ENCODE measurements at places on chromosomes 11 and 22.

- peak; percentile 39 for DNase-seq
These were observed at the start of gene PRAME for GRCh38 chr22:22558972-22559603. Gene PRAME, minus strand, starts transcription at chr22:22559265. Its CDS starts 2,433 bp downstream, at chr22:22556832.

DNA sequence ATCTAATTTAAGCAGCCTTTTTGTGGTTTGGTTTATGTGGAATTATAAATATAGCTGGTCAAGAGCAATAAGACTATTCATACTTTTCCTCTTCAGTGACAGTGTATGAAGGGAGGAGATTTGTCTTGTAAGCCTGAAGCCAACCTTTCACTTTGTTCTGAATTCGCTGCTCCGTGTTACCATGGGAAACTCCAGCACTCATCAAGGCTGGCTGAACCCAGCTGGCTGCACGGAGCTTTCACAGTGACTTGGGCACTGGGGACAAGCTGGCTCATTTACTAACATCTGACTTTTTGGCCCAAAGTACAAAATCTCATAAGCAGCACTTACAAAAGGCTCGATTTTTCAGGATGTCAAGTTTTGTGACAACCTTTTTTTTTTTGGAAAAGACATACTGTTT lies 120.4 kb upstream of the GRIA4 start:
- DNase-seq, result no peak

GRCh38 chr11:32253706-32254105 lies 162.8 kb downstream of the RCN1 start:
- no peak for DNase-seq

DNA sequence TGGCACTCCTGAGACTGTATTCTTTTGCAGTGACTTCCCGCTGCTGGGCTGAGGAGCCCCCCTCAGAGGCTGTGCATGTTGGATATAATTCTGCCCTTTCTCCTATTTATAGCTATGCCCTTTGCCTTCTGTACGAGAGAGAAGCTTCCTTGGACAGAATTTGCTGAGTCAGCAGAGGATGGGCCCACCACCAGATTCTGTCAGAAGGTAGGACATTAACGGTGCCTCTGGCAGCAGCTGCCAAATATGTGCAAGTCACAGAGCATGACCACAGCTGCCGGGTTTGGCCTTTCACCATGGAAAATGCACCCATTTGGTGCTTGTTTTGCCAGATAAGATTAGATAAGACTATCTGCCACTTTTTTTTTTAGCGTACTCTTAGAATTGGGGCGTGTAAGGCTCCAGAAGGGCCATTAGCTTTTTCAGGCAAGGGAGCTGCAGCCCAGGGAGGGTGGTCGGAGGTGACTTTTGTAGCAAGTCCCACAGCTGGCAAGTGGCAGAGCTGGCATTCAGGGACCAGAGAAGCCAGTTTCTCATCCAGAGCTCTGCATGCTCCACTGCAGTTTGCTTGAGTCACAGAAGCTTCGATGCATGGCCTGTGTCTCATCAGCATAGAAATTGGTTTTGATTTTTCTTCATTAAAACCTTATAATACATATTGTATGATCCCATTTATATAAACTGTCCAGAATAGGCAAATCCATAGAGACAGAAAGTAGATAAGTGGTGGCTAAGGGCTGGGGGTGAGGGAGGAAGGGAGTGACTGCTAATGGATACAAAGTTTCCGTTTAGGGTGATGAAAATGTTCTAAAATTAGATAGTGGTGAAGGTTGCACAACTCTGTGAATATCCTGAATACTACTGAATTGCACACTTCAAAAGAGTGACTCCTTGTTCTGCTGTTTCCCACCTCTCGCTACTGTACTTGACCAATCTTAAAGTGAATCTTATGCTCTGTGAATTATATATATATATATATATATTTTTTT lies 15.8 kb downstream of the UPB1 start:
- no peak for DNase-seq

- DNase-seq, result no peak
These were observed 16.6 kb downstream of the OSBP start for GRCh38 chr11:59598961-59599360.

GRCh38 chr11:77197626-77198320 lies 69.7 kb downstream of the MYO7A start:
- no peak for DNase-seq

- DNase-seq, result no peak
These were observed 55.0 kb upstream of the ARFGAP3 start for GRCh38 chr22:42912059-42912458.

DNA sequence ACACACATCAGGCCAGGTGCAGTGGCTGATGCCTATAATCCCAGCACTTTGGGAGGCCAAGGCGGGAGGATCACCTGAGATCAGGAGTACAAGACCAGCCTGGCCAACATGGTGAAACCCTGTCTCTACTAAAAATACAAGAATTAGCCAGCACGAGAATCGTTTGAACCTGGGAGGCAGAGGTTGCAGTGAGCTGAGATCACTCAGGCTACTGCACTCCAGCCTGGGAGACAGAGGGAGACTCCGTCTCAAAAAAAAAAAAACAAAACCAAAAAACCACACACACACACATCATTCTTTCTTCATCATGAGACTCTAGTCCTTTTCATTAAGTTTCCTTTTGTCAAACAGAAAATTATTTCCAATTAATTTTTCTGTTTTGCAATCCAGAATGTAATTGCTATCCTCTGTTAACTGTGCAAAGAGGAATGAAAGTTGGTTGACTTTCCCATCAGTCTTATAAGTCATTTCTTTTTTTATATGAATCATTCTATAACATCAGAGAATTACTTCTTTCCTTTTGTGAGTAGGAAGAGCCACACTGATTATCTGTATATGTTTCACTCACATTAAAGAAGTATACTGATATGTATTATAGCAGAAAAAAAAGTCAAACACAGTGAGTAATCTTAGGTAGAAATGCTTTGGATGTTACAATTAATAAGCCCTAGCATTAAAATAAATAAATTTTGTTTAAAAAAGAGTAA lies 52.2 kb downstream of the HORMAD2 start:
- DNase-seq, result no peak

DNA sequence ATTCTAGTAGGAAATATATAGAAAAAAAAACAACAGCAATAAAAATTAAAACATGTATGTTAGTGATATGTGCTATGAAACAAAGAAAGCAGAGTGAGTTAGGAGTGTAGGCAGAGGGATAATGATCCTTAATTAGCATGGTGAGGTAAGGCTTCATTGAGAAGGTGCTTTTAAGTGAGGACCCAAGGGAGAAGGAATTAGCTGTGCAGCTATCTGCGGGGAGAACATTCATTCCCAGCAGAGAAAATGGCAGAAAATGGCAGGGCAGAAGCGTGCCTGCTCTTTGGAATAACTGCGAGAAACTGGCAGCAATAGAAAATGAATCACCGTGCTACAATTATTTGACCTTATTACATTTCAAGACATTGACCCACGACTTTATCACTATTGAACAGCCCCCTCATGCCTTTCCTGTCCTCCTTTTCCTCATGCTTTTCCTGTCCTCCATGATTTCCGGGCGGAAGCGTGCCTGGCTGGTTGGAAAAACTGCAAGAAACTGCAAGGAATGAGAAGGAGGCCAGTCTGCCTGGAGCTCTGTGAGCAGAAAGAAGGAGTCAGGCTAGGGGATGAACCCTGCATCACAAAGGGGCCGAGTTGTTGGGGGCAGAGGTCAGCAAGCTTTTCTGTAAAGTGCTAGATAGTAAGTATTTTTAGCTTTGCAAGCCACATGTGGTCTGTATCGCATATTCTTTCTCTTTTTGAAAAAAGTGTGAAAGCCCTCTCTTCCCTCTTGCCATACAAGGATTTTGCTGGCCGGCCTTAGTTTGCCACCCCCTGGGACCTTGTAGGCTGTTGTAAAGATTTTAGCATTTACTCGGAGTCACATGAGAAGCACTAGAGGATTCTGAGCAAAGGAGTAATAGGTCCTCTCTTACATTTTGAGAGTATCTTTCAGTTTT lies 37.1 kb upstream of the SWAP70 start:
- DNase-seq, result no peak

DNA sequence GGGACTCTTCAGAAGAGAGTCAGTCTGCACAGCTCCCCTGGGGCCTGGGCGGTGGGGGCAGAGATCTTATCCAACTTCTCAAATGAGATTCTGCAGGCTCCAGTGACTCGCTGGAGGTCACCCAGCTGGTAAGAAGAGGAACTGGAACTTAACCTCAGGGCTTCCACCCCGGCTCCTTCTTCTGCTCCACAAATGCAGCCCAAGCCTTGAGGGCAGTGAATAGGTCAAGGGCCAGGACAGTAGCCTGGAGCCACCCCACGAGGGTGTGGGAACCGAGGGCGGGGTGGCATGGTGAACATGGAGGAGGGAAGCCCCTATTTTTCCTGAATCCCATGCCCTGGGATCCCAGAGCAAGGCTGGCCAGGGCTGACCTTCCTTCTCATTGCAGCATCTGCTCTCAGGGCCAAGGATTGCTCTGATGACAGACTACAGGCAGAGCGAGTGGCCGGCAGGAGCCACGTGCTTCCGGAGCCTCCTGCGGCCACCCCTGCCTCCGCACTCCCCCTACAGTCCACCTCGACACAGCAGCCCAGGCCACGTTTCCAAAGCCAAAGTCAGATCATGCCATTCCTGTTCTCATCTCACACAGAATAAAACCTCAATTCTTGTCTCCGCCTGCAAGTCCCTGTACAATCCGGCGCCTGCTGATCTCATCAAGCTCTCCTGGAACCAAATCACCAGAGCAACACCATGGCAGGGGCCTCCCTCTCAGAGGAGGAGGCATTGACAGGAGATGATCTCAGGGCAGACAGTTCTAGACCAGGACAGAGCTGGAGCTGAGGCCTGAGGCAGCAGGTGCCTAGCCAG lies 21.1 kb upstream of the UPK3A start:
- no peak for DNase-seq

- no peak for DNase-seq
These were observed 4.5 kb downstream of the FXYD2 start for GRCh38 chr11:117820071-117820470.

DNA sequence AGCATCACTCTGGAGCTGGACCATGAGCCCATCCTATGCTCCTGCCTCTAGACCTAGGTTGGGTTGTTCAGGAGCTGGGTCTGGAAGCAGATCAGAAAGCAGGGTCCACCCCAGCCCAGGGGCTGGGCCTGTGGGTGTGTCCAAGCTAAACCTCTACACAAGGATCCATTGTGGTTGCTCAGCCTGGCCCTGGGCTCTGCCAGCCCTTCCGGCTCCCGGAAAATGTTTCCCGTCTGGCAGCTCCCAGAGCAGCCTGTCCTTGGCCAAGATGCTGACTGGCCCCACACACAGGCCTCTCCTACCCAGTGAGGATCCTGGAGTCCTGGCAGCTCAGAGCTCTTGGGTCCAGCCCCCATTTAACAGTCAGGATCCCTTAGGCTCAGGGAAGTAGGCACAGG lies 35.3 kb upstream of the FCHSD2 start:
- no peak for DNase-seq

DNA sequence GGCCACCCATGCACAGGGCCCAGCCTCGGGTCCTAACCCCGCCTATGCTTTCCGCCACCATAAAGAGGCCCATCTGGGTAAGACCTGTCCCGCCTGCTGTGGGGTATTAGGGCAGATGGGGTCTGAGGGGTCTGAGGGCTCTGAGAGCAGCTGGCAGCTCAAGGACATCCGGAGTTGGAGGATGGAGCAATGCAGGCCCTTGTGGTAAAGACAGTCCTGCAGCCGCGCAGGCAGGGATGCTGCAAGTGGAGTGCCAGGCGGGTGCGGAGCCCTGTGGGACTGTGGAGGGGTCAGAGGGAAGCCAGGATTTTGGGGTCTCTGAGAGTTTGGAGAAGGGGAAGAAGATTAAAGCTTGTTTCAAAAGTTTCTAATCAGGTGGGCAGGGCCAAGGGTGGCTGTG lies 81.3 kb upstream of the PITPNB start:
- no peak for DNase-seq

GRCh38 chr11:134535029-134536025 lies 123.3 kb upstream of the B3GAT1 start:
- no peak for DNase-seq

GRCh38 chr11:109435121-109435742 lies 13.2 kb downstream of the C11orf87 start:
- DNase-seq, result no peak

- no peak for DNase-seq
These were observed 801 bp downstream of the SESN3 start for GRCh38 chr11:95229993-95230809.

DNA sequence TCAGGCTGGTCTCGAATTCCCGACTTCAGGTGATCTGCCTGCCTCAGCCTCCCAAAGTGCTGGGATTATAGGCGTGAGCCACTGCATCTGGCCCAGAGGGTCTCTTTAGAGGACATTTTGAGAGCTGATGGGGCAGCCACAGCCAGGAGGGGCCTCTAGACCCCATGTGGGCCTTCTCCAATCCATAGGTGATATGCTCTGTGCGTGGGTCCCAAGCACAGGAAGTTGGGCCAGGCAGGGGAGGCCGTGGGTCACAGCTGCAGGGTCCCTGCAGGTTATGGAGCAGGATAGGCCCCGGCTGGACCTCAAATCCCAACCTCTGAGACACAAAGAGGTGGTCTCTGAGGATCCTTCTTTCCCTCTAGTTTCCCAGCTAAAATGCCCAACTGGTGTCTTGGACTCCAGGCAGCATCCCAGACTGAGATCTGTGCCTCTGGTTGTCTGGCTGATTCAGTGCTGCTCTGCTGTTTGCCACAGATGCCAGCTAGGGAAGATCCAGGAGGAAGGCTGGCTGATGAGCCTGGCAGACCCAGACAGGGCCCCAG lies 1.5 kb downstream of the LRRC75B start:
- DNase-seq, result no peak

DNA sequence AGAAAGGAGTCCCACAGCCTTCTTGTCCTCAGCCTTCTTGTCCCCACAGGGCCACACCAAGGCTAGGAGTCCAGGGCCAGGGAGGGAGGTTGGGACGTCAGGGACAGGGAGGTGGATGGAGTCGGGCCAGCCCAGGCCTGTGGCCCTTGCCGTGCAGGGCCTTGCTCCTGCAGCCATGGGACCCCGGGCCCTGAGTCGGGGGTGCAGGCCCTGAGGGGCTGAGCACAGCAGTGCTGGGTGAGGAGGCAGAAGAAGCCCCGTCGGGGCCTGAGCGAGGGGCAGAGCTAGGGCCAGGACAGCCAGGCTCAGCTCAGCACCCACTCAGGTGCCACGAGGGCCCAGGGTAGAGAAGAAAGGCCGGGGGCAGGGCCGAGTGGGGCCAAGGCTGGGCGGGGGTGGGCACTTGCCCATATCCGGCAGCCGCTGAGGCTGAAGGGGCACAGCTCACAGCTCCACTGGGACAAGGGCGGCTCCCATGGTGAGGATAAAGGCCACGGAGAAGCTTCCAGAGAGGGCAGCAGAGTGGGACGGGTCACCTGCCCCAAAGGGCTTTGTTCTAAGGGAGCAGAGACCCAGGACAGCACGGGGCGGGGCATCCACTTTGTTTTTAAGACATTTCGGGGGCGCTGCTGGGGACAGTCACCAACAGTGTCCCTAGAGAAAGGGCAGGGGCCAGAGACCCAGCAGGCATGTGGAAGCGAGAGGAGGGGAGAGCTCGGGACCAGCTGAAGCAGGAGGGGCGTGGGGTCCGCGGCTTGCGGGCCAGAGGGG lies 3.6 kb downstream of the MLC1 start:
- no peak for DNase-seq
